ENCODE measurements at places on chromosomes 5 and 9. TPM values are rescaled to one million over a fixed set of nuclear protein-coding genes. Genes with fewer than 3 reads are reported as not detected.

WDR38 gene
- total RNA-seq: 0.13 TPM

SLC25A48 gene
- 0.24 TPM for total RNA-seq

PHYHD1 gene
- 0.24 TPM for total RNA-seq

PCDHGB4 gene
- total RNA-seq: 0.56 TPM

GFI1B gene
- 0.10 TPM for total RNA-seq

SLC34A1 gene
- not detected for total RNA-seq

SPOCK1 gene
- total RNA-seq: 13.8 TPM

PCA3 gene
- not detected for total RNA-seq

LCN15 gene
- not detected for total RNA-seq

FKTN gene
- total RNA-seq: 5.2 TPM

BTNL3 gene
- not detected for total RNA-seq

ACER2 gene
- 2.4 TPM for total RNA-seq

ZNG1A gene
- total RNA-seq: 27.3 TPM

DBH gene
- total RNA-seq: not detected

HEMGN gene
- total RNA-seq: not detected

ELOVL7 gene
- total RNA-seq: 12.1 TPM

GMCL2 gene
- total RNA-seq: not detected

CDH18 gene
- total RNA-seq: not detected

SPINK7 gene
- total RNA-seq: not detected

MYMK gene
- total RNA-seq: not detected

LCN1 gene
- total RNA-seq: 0.20 TPM

DOLPP1 gene
- 18.7 TPM for total RNA-seq

NR5A1 gene
- 0.09 TPM for total RNA-seq

ADAMTS6 gene
- total RNA-seq: 0.10 TPM

TAF11L5 gene
- total RNA-seq: not detected

SLC6A19 gene
- total RNA-seq: 0.38 TPM

QRFP gene
- total RNA-seq: not detected
